ENCODE measurements at places on chromosomes 16 and 17. TPM values are rescaled to one million over a fixed set of nuclear protein-coding genes. Genes with fewer than 3 reads are reported as not detected.
A peak's percentile ranks its signal among the peaks of the same experiment; 100 is the strongest.

GRCh38 chr17:49944273-49944870 is 24.6 kb upstream of the DLX4 start:
- DNase-seq: no peak

GRCh38 chr16:54453871-54454270 is 167.3 kb upstream of the IRX3 start:
- DNase-seq: no peak

- DNase-seq: no peak
Observed at GRCh38 chr17:246226-246625, 64.8 kb upstream of the DOC2B start.

- DNase-seq: no peak
Observed at GRCh38 chr16:12700161-12700560, 103.5 kb downstream of the CPPED1 start.

GRCh38 chr17:21467739-21468490 is 91.8 kb downstream of the KCNJ12 start:
- no peak for DNase-seq

DNA sequence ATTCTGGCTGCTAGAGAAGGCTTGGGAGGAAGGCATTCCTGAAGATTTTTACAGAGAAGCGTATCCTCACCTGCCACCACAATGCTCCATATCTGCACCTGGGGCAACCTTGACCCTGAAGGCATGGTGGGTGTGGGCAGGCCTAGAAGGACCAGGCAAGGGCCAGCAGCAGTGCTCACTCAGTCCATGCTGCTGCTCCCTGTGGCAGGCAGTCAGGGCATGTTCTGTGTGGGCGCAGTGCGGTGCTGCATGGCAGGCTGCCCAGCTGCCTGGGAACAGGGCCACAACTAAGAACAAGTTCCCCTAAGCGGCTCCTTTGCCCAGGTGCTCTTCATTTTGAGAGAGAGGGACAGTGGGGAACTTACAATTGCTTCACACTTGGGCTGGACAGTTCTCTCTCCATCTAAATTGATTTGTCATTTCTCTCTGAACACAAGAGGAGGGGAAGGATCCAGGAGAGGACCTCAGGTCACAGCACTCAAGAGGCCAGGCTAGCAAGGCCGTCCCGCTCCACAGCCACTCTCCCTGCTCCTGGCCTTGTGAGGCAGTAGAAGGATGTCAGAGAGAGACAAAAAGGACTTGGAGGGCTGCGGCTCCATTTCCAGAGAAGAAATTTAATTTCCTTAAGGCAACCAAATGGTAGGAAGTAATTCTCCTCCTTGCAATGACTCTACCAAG is 158.8 kb downstream of the AATF start:
- DNase-seq: peak; percentile 48

GRCh38 chr17:77470800-77471733 is 330.3 kb downstream of the SEC14L1 start:
- no peak for DNase-seq

The SLC12A3 gene
- total RNA-seq: 0.20 TPM

The GALR2 gene
- 0.20 TPM for total RNA-seq

The WFDC1 gene
- 92.6 TPM for total RNA-seq

The STH gene
- total RNA-seq: not detected

The SP6 gene
- total RNA-seq: 0.14 TPM

Measured in mucosa of gallbladder (tissue), 1 donor.